ENCODE measurements at places on chromosomes 12 and 14.

DNA sequence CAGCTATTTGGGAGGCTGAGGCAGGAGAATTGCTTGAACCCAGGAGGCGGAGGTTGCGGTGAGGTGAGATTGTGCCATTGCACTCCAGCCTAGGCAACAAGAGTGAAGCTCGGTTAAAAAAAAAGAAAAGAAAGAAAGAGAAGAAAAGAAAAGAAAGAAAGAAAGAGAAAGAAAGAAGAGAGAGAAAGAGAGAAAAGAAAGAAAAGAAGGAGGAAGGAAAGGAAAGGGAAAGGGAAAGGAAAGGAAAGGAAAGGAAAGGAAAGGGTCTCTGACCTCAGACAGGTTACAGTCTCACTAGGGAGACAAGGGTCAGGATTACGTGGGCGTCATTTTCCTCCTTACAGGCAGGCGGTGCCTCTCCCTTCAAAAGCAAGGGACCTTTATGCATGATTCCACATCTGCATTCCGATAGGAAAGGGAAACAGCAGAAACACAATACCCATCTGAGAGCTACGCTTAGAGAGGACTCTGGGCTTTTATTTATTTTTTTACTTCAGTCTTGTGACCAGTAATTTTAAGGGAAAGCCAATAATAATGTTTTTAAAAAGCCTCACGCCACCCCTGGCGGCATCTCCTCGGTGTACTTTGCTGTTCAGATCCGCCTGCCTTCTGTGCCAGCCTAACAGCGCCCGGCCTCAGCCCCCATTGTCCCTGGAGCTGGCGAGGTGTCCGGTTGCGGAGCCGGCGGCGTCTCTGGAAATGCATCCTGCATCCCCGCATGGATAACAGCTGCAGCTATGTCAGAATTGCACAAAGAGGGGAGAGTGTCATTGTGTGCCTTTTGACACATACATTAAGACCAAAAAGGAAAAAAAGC is 945 bp upstream of the HIP1R start:
- no peak for DNase-seq

GRCh38 chr12:104676636-104677035 is 219.9 kb downstream of the CHST11 start:
- DNase-seq = no peak

DNA sequence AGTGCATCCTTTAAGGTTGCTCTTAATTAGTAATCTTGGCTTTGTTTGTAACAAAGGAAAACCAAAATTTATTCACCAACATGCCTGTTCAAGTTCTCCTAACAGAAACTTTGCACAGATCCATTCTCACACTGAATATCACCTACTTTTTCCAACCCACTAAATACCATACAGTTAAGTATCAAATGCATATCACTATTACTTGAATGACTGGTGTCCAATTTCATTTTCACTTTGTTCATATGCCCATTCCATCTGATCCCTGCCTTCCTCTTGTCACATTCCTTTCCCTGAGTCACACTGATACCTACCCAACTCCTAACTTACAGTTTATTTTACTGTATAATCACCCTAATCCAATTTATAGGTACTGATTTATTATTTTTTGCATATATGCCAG is 286.4 kb downstream of the NELL2 start:
- DNase-seq = no peak

- no peak for DNase-seq
Measured at GRCh38 chr12:11497438-11497837, 102.1 kb upstream of the PRB2 start.

- DNase-seq = peak; percentile 79
Measured at GRCh38 chr12:70365648-70366518, at the start of gene KCNMB4. TSS of gene KCNMB4 (plus strand) at chr12:70366290. CDS start at chr12:70366735, 445 bp downstream.

GRCh38 chr12:129563266-129563665 is 340.6 kb downstream of the TMEM132D start:
- no peak for DNase-seq

DNA sequence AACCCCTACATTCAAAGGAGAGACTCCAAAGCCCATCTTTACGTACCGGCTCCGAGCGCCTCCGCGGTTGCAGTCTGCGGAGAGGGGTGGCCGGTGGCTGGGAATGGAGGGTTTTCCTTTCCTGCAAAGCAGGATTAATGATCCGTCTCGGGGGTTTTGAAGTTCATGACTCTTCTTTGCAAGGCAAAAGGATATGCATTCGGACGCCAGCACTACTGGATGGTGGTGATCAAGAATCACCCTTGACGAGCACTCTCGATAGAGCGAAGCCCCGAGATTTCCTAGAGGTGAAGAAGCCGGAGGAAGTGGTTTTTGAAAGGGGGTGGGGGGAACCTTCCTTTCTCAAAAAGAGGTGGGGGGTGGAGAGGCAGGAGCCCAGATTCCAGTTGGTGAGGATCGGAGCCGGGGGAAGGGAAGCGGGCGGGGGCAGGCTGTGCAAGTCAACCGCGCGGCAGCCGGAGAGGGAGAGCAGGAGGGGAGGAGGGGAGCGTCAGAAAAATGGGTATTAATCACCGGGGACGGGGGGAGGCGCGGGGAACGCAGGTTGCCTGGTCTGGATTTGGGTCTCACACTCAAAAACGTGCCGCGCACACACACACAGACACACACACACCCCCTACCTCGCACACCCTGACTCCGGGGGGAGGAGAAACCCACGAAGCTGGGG is at the start of gene GRIN2B:
Gene GRIN2B, minus strand, starts transcription at position 307 of the 667 bp plus-strand sequence. CDS start 115,394 bp downstream, outside the sequence.
- DNase-seq = no peak

GRCh38 chr12:14554281-14555007 is 13.2 kb downstream of the PLBD1 start:
- no peak for DNase-seq

DNA sequence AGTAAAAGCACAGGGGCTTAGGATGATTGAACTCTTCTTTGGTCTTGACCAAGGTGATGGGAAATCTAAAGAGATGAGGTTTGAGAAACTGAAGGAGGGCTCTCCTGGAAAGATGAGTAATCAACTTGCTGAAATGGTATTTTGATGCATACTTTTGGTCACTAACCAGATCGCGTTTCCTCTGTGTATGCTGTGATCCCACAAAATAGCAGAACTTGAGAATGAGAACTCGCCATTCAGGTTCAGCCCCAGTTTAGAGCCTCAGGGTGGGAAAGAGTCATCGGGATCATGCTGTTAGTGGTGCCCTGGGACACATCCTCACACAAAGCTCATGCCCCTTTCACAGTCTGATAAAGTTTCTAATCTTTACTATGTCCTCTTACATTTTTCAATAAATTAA is 488.8 kb downstream of the ETNK1 start:
- no peak for DNase-seq
